Cerebellar nuclear complex (tissue), 1 donor: ENCODE measurements at places on chromosomes 2 and 18.
A peak's percentile ranks its signal among the peaks of the same experiment; 100 is the strongest.

DNA sequence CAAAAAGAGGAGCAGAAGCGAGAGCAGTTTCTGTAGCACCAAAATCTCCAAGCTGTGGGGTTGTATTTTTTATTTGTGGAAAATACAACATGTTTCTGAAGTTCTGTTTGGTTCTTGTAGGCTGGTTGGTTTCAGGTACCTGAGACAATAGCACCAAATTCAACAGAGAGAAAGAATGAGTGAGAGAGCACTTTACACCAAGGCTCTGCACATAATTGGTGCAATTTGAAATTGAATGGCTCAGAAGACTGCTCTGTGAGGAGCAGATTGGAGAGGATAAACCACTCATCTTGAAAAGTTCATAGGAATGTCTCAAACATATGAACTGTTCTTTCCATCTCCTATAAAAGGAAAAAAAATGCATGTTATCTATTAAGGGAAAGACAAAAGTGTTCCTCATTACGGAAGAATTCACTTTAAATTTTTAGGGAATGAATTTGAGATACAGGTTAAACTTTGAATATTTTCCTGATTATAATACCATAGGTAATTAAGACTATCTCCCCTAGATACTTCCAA is 175.1 kb downstream of the ATAD2B start:
- no peak for DNase-seq

- DNase-seq, result no peak
Observed at GRCh38 chr2:217694291-217694690, 308.5 kb downstream of the TNS1 start.

GRCh38 chr2:99139003-99139402 is 2.5 kb upstream of the C2orf15 start:
- no peak for DNase-seq

GRCh38 chr18:48565105-48565504 is 26.3 kb downstream of the CTIF start:
- no peak for DNase-seq

- no peak for DNase-seq
Observed at GRCh38 chr2:46335391-46336282, 38.4 kb downstream of the EPAS1 start.

DNA sequence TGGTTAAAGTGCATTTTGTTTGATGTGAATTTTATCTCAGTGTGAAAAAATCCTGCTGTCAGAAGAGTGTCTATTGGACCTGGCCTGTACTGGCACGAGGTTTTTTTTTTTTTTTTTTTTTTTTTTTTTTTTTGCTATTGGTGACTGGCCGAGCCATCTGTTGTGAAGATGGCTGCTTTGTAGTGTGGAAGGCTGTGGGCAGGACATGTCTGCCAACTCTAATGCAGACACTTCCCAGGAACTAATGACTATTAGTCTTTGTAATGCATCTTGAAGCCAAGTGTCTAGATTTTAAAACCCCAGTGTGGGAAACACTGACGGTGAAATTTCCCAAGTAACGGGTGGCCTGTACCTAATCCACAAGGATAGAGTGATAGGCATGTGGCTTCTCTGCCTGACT is 34.3 kb downstream of the ZAP70 start:
- peak; percentile 72 for DNase-seq

DNA sequence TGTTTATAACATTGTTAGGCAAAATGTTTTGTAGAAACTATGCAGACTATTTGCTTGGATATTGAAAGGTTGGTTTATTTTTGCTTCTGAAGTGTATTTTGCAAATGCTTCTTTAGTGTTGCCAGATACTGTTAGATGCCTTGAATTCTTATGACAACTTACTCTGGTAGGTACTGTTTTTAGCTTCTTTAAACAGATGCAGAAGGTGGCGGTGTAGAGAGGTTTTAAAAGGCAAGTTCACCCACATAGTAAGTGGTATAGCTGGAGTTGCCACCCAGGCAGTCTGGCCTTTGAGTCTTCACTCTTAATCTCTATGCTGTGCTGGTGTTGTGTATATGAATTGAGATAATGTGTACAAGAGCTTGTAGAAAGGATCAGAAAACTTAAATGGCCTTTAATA is 3.6 kb downstream of the PCYOX1 start:
- no peak for DNase-seq

GRCh38 chr2:126227250-126227649 is 428.7 kb upstream of the GYPC start:
- no peak for DNase-seq

GRCh38 chr18:3328532-3328931 is 66.6 kb downstream of the MYL12B start:
- no peak for DNase-seq

GRCh38 chr2:147550995-147551731 is 293.7 kb upstream of the ACVR2A start:
- DNase-seq, result no peak

DNA sequence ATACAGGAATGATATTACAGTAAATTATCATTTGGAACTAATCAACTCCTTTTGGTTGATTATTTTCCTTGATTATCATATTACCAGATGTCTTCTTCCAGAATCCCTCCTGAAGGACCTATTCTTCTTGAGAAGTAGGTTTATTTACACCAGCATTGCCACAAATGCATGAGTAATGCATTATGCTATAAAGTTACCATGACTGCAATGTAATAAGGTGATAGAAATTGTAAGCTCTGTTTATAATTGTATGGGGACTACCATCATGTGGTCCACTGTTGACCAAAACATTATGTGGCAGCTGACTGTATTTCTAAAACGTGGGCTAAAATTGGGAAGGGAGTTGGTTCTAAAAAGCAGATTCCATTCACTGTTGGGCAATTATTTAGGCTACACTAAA is 602.2 kb downstream of the NYAP2 start:
- DNase-seq, result no peak

DNA sequence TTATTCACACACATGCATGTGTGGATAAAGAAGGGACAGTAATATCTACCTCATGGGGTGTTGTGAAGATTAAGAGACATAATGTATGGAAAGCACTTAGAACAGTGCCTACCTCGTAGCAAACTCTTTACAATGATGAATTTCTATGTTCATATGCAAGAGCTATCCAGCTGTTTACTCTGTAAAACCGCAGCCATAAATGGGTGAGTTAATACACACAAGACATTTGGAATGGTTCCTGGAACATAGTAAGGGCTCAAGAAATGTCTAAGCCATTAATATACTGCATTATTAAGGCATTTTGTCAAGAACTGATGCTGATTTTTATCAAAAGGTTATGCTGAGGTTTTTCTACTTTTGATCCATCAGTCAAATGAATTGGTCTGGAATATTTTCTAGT is 1076.2 kb downstream of the TSN start:
- DNase-seq, result no peak

- DNase-seq, result no peak
Observed at GRCh38 chr2:207239754-207240494, 74.2 kb upstream of the KLF7 start.

DNA sequence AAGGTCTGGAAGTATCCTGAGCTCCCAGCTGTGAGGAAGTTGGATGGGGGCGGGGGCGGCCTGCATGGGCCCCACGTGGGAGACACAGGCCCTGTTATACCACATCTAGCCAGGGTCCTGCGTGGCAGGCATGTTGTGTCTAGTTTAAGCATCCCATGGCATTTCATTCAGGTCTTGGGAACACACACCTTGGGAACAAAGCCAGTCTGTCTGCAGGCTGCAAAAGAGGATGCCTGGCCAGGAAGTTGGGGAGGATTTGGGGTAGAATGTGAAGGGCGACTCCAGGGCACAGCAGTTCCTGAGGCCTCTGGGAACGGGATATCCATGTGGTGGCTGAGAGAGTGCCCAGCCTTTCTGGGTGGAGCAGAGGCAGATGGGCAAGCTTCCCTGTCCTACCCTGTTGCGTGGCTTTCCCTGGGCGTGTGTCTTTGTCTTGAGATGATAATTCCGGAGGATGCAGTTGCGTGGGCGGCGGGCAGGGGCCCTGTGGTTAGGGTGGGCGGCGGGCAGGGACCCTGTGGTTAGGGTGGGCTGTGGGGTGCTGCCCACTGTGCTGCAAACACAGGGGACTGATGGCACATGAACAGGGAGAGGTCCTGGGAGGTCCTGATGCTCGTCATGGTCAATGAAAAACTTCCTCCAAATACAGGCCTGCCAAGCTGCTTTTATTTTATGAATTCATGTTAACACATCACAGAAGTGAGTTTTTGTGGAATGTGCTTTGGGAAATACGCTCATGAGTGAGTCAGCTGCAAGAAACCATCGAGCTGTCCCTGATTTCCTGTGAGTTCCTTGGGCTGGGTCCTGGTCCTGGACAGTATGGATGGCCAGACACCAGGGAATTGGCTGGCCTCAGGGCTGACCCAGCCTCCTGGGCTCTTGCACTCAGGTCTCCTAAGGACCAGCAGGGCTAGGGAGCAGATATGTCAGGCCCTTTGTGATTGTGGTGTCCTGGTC is 90.0 kb upstream of the HS6ST1 start:
- no peak for DNase-seq

DNA sequence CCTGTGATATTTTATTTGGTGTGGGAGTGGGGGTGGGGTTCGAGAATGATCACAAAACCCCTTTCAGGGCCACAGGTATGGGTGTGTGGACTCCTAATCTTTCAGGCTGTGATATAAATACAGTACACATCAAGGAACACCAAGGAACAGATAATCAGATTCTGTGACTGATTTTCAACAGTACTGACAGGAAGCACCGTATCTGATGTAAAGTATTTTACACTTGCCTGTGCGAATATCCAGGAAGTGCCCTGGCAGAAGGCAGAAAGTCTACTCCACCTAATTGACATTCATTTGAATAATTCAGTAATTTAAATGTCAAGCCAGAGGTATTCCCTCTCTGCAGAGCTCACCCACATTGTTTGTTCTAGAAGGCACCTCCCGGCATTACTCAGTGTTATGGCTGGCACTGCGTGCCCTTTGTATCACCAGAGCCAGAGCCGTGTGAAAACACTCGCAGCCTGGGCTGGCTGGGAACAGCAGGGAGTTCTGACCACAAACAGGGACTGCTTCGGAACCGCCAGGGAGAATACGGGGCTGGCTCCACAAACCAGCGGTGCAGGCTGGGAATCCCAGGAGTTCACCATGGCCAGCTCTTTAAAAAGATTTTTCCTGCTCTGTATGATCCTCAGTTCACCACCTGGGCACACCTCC is 91.8 kb downstream of the ACVR1 start:
- no peak for DNase-seq

DNA sequence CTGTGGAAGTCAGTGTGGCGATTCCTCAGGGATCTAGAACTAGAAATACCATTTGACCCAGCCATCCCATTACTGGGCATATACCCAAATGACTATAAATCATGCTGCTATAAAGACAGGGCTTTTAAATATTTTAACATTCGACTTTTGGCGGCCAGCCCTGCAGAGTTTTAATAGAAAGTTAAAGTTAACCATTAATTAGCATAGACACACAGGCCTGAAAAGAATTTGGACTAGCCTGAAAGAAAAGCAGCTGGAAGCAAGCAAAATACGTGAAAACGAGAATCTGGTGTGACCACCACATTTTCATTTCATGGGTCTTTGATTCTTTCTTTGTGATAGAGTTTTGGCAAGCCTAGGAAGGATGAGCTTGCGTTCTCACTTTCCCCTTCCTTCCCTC is 184.0 kb downstream of the SCG2 start:
- no peak for DNase-seq

GRCh38 chr2:43226955-43227829 is 786 bp upstream of the ZFP36L2 start:
- DNase-seq, result no peak

DNA sequence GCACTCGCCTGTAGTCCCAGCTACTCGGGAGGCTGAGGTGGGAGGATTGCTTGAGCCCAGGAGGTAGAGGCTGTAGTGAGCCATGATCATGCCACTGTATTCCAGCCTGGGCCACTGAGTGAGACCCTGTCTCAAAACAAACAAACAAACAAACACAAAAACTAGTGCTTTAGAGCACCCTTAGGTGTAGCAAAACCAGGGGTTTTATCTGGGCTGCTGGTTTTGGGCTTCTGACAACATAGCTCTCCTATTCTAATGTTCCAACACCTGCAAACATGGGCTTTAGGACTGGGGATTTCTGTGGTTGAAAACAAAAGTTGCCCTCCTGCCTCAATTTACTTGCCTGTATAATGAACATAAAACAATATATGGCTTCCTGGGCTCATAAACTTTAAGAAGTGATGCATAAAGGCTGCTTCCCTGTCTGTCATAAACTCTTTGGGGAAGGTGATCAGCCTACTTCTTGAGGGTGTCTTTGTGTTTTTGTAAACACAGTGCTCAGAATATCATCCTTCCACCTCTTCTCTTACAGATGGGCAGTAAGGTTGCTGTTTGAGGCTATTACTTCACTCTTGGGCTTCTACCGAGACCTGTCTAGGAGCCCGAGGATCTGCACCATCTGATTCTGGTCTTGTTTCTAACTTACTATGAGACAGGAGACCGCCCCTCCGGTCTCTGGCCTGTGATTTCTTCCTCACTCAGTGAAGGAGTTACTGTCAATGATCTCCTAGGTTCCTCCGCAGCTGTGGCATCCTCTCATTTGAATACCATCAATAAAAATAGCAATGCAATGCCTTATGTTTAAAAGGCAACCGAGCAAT is 246.5 kb downstream of the MYCN start:
- no peak for DNase-seq

- no peak for DNase-seq
Observed at GRCh38 chr2:50987616-50988313, 44.2 kb downstream of the NRXN1 start.

- DNase-seq, result no peak
Observed at GRCh38 chr2:16247326-16248122, 307.2 kb downstream of the MYCN start.

GRCh38 chr2:40448476-40449079 is 3.3 kb downstream of the SLC8A1 start:
- no peak for DNase-seq

GRCh38 chr2:122019724-122020123 is 264.3 kb downstream of the TSN start:
- DNase-seq, result no peak

GRCh38 chr2:113119111-113119510 is 8.3 kb upstream of the IL1RN start:
- no peak for DNase-seq

GRCh38 chr2:116467243-116467642 is 1347.2 kb upstream of the DDX18 start:
- no peak for DNase-seq

- no peak for DNase-seq
Observed at GRCh38 chr2:145919477-145919876, 1399.6 kb upstream of the ZEB2 start.

DNA sequence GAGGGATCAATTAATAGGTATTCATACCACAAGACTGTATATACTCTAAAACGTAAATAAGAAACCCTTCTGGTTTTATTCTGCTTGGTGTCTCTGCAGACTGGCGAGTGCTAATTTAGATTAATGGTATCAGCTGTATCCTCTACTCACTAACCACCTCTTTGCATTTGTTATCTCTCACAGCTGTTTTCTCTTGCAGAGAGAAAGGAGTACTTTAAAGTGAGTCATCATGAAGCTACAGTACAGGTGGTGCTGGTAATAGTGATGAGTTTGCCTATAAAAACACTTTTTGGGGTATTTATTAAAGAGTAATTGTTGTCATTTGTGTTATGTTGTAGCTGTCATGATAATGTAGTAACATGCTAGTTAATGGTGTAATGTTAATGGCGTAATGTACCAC is 147.7 kb downstream of the NETO1 start:
- DNase-seq, result no peak

GRCh38 chr2:182048088-182048487 is 62.4 kb downstream of the PPP1R1C start:
- DNase-seq, result no peak

GRCh38 chr2:110101280-110101844 is 14.3 kb downstream of the MALL start:
- no peak for DNase-seq
